ENCODE measurements at places on chromosomes 1 and 21.

- no peak for DNase-seq
Observed at GRCh38 chr1:173660306-173660705, 9.3 kb downstream of the ANKRD45 start.

DNA sequence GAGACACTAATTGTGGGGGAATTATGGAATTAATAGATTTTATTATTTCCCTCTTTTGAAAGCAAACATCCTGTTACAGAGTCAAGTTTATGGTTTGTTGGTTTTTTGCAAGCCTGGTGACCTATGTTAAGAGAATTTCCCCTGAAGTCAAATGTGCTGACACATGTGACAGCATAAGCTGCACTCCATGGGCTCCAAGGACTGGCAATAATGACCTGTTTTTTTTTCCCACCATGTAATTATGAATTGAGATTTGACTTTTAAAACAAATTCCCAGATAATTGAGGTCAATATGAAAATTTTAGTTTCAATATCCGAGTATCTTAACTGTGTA, 242.5 kb upstream of the SGIP1 start:
- no peak for DNase-seq

GRCh38 chr1:38454749-38455441, 404.7 kb downstream of the RRAGC start:
- DNase-seq = no peak

DNA sequence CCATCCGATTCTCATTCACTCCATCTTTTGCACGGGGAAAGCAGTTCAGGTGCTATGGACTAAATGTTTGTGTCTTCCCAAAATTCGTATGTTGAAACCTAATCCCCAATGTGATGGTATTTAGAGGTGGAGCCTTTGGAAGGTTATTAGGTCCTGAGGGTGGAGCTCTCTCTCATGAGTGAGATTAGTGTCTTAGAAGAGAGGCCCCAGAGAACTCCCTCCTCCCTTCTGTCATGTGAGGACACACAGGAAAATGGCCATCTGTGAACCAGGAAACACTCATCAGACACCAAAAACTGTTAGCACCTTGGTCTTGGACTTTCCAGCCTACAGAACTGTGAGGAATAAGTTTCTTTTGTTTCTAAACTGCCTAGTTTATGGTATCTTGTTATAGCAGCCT, 15.8 kb upstream of the CCDC190 start:
- DNase-seq = no peak

DNA sequence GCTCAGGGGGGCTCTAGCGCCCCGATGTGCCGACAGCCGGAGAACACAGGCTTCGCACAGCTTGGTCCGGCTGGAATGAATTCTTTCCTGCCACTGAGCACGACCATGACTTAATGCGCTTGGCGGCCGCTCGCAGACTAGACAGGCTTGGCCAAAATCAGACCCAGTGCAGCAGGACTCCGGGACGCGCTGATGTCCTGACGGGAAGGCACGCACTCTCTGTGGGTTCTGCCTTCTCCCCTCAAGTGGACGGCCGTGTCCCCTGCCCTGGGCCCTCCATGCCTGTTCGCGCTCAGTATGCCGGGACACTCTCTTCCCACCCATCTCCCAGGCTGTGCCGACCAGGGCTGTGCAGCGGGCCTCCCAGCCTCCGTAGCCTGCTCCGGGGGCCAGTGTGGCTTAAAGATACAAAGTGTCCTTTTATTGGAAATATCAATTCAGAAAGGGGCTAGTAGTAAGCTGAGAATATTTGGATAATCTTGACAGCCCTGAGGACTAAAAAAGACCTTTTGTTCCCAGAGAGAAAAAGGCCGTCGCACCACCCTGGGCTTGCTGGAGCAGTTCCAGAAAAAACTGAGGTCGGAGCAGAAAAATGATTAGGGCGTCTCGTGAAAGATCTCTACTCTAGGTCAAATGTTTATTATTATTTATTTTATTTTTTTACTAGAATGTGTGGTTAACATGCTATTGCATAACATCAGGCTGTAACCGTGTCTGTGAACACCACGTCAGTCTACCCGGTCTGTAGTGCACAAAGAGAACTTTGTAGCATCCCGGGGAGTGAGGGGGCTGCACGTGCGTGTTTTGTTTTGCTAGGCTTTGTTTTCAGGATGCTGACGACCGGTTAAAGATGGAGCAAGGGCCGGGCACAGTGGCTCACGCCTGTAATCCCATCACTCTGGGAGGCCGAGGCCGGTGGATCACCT, 88.1 kb upstream of the ARHGEF16 start:
- DNase-seq = no peak

DNA sequence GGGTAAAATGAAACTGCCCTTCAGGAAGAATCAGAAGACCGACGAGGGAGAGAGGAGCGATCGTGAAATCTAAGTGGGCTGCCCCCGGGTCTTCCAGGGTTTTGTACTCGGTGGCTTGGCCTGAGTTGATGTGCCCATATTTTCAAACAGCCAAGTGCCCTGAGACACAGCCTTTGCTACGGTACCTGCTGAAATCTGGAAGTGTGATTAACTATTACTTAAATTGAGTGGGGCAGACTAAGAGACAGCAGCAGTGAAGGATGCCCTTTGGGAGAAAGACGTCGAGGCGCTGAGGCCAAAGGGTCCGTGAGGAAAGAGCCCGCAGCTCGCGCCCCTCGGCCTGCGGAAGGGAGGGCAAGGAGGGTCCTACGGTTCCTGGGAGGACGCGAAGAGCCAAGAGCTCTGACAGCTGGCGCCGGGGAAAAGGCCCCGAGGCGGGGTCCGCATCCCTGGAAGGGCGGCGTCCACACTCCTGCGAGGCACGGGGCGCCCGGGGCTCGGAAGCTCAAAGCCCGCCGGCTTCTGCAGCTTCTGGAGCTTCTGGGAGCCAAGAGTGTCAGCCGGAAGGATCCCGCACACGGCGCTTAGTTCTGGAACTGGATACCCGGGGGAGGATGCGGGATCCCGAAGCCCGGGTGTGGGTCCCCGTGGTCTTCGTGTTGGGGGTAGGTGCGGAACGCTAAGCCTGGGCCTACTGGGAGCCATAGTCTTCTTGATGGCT, 15.4 kb upstream of the RNU1-4 start:
- no peak for DNase-seq

DNA sequence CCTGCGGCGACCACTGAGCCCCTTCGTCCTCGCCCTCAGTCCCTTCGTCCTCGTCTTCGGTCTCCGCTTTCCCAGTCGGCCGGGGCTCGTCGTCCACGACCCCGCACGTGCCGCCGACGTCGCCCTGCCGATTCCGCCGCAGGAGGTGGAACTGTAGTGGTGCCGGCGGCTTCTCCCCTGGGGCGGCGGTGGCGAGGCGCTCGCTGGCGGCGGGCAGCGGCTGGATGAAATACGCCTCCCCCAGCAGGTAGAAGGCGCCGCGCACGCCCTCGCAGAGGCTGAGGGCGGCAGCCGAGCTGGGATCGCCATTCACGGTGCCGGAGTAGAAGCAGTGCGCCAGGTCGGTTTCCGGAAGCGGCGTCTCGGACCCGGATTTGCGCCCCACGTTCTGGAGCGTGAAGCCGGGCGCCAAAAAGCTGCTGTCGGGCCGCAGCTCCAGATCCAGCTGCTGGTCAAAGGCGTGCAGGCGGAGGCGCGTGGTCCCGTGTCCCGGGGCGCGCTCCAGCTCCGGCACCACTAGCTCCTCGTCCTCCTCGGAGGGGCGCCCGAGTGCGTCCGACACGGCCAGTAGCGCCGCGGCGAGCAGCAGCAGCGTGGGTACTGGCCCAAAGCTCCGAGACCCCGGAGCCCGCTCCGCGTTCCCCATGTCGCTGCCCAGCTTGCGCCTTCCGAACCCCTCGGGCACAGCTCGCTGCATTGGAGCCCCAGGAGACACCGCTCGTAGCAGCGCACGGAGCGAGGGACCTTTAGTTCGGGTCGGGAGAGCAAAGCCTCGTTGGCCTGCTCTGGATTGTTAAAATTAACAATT, 747 bp downstream of the ADAMTS1 start:
- DNase-seq = no peak

- peak; percentile 56 for DNase-seq
Observed at GRCh38 chr21:42513985-42514882, 582 bp downstream of the SLC37A1 start.

DNA sequence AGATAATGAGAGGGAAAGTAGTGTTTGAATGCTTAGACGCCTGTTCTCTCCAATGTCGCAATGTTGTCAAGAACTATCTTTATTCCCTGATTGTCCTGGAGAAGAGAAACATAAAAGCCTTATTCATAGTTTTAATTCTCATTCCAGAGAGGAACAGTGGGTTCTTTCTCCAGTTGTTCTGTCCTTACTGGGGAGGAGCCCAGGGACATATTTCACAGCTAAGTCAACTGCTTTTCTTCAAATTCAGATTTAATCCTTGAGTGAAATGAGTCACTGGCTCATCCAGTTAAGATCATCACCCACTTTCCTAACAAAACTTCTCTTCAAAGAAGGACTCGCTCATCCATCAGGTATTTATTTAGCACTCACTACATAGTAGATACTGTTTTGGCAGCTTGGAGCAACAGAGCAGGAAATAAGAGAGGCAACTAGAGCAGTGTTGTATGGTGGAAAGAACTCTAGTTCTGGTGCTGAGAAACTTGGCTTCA, 365.7 kb upstream of the USP24 start:
- no peak for DNase-seq

GRCh38 chr1:107095647-107096046, 39.2 kb downstream of the PRMT6 start:
- DNase-seq = no peak

- no peak for DNase-seq
Observed at GRCh38 chr1:93749487-93749886, 67.8 kb upstream of the BCAR3 start.

DNA sequence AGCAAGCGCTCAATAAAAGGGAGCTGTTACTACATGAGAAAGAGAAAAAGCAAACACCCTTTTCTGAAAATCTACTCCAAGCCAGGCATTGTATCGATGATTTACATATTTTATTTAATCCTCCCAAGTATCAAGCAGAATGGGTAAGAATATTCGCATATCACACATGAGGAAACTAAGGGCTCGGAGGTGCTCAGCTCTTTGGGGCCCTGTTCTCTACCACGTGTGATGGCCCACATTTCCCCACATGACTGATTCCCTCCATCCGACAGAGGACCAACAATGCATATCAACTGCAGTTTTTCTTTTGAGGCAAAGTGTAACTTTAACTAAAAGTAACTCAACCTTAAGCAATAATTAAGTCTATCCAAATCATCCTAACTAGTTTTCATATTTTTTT, 8.2 kb downstream of the ERI3 start:
- DNase-seq = no peak

DNA sequence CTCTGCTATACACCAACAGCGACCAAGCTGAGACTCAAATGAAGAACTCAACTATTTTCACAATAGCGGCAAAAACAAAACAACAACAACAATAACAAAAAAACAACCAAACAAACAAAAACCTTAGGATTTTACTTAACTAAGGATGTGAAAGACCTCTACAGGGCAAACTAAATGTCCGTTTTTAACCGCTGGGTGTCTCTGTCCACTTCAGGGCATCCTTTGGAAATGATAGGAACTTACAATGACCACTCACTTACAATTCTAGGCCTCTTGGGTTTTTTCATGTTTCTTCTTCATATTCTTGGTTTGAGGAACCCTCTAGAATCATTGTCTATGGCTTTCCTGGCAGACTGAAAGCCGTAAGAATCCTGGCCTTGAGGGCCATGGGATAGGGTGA, 134.0 kb upstream of the FAM78B start:
- no peak for DNase-seq

DNA sequence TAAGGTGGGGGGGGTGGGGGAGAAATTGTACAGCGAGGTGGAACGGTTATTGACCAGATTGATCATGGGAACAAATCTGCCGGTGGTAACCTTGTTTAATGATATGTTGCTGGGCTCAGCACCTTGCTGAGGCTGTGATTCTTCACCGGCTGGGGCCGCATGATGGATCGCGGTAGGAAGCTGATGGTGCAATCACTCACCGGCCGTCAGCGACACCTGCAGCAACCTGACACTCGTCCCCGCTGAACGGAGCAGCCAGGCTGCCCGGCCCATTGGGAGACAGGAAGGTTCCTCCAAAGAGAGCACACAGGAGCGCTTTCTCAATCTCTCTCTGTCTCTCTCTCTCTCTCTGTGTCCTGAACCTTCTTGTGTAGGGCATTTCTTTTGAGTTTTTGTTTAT, 128.5 kb upstream of the RRP15 start:
- DNase-seq = no peak

DNA sequence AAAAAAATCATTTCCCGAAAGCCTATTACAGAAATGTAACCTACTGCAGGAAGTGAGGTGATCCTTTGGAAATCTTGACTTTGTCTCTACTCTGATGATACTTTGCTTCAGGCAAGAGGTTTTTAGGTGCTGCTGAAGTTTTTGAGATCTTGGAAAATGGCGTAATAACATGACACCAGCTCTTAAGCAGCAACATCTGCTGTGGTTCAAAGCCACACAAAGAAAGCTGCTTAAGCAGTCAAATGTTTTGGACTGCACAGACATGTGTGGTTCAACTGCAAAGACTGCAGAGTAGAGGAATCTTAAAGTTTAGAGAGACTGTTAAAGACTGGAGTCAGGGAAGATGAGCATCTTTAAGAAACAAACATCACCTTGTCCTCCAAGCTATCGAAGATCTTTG, 139.0 kb downstream of the RASAL2 start:
- DNase-seq = no peak

- DNase-seq = no peak
Observed at GRCh38 chr1:24235921-24236788, 49.1 kb upstream of the IFNLR1 start.

GRCh38 chr1:22317231-22317919, 134.3 kb upstream of the ZBTB40 start:
- DNase-seq = no peak

DNA sequence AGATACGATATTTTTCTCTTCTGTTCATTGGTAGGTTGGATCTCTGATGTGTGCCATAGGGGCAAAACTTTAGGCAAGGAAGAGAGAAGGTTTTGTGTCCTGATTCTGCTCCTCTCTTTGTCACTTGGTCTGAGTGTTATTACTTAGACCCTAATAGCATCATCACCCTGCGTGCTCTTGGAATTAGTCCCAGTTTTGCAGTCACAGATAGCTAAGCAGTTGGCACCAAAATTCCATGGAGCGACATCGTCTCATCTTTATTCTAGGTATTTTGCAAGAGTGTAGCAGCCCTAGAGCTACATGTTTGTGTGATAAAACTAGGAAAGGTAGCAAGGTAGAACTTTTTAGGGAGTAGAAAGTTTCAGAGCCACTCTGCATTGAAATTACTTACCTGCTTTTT, 23.8 kb downstream of the PIP5K1A start:
- no peak for DNase-seq

DNA sequence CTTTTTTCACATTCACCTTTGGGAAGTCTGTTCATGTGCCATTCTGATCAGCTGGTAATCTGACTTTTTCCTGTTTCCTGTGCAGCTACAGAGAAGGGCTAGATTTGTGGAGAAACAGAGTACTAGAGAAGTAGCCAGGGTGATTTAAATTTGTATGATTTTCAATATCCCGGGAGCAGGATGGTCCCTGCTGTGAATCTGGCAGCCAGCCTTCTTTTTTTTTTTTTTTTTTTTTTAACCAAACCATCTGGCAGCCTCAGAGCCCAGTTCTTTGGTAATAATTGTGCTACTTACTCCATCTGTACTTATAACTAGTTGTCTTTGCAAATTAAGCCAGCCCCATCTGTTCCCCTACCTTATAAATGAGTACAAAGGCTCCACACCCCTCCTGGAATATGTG, 248.6 kb upstream of the DEPDC1 start:
- no peak for DNase-seq

- DNase-seq = no peak
Observed at GRCh38 chr1:247212012-247212411, 40.2 kb upstream of the ZNF124 start.

- DNase-seq = peak; percentile 72
Observed at GRCh38 chr1:13730751-13731482, 30.9 kb downstream of the PRDM2 start.

All from stimulated activated CD4-positive, alpha-beta T cell treated with anti-CD3 and anti-CD28 coated beads, Interleukin-2, amount 100 ng/mL, for 4 hours (primary cell).